IPS DF 19.7 (cell line): ENCODE measurements at places on chromosomes 13 and 19.

GRCh38 chr19:14019100-14019499, 8.8 kb upstream of the RLN3 start:
- no peak for DNase-seq

GRCh38 chr19:47839411-47839810, 17.7 kb downstream of the CRX start:
- DNase-seq = no peak

DNA sequence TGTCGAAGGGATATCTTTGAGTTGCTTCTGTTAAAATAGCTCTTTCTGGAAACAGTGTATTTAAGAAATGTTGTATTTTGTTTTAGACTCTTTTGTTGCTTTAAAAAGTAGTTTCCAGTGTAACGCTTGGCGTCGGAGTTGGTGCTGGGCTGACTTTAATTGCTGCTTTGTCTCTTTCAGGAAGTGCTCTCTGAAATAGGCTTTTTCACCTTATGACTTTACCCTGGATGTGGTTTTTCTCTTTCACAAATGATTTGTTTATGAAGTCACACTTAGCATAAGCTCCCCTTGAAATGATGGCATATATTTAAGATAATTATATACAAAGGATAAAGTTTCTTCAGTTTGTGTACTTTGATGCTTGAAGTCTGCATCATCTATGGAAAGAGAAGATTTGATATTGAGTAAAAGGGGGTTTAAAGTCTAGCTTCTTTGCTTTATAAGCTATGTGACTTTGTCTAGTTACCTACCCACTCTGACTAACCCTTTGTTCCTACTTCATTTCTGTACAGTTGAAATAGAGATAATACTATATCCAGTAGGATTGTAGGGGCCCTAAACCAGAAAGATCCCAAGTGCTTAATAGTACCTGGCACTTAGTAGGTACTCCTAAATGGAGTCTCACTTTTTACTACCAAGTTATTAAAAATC, at the start of gene GPR18:
GPR18 (minus strand) TSS at position 170 of the 651 bp plus-strand sequence. CDS start 2,507 bp downstream, outside the sequence.
- no peak for DNase-seq

DNA sequence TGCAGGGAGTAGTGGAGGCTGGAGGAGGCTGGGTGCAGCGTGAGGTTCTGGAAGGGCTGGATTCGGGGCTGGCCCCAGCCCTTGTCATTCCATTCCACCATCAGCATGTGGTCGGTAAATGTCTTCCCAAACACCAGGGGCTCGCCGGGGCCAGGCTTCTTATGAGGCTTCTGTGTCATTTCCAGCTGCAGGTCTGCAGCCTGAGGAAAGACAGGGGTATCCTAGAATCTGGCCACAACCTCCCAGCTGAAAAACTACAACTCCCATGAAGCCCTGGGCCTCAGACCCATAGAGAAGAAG, 4.4 kb downstream of the BCAT2 start:
- DNase-seq = no peak

GRCh38 chr13:64274481-64275217, 2859.0 kb upstream of the PCDH20 start:
- DNase-seq = no peak

GRCh38 chr13:24742294-24742693, 21.7 kb upstream of the RNF17 start:
- no peak for DNase-seq

GRCh38 chr13:97030705-97031452, 36.6 kb upstream of the OXGR1 start:
- DNase-seq = no peak

GRCh38 chr19:50488389-50489194, 11.9 kb upstream of the GARIN5A start:
- DNase-seq = no peak

GRCh38 chr13:35978607-35979316, 152.4 kb downstream of the DCLK1 start:
- DNase-seq = no peak

- DNase-seq = no peak
Observed at GRCh38 chr13:43227721-43228120, 204.3 kb downstream of the DNAJC15 start.

DNA sequence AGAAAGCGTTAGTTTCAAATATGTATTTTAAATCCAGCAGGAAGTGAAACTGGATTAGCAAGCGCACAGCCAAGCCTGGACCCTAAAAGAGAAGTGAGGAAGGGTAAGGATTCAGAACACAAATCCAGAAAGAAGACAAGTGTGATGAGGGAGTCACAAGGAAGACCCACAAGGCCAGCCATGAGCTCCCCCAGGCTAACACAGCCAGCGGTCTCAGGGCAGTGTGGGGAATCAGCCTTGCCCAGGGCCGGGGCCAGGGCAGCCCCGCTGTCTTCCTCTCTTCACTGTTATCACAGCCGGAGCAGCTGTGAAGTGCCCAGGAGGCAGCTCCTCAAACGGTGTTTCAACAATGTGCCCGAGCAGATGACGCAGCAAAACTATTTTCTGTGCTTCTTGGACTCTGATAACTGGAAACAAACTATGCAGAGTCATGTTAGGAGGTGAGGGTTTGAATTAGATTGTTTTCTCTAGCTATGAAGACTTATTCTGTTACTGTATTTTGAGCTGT, 12.2 kb upstream of the CDC16 start:
- no peak for DNase-seq

- DNase-seq = no peak
Observed at GRCh38 chr13:40129467-40129866, 474.0 kb downstream of the COG6 start.

DNA sequence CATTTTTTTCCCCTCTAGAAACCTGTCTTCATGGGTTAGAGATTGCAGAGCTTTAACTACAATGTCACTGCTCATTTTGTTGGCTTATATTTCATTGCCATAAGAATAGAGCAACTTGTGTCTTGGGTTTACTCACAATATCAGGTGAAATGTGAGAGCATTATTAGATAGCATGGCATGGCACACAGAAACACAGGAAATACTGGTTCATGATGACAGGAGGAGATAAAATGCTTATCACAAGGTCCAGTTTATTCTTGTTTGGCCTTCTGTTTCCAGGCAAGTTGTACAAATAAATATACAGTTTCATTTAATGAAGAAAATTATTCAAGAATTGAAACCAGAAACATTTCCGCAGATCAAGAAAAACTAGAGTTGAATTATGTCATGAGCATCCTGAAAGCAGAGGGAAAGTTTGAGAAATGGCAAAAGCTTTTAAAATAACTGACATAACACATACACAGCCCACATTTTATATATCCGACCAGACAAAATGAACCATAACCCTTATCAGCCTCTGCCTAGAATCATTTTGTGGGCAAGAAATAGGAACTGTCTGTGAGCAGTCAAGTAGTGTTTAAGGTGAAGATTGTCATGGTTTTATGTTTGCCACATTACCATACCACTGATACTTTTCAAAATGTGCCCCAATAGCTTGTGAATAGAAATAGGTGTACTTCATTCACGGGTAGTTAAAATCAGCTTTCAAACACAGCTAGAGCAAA, 297.9 kb upstream of the ARGLU1 start:
- no peak for DNase-seq

DNA sequence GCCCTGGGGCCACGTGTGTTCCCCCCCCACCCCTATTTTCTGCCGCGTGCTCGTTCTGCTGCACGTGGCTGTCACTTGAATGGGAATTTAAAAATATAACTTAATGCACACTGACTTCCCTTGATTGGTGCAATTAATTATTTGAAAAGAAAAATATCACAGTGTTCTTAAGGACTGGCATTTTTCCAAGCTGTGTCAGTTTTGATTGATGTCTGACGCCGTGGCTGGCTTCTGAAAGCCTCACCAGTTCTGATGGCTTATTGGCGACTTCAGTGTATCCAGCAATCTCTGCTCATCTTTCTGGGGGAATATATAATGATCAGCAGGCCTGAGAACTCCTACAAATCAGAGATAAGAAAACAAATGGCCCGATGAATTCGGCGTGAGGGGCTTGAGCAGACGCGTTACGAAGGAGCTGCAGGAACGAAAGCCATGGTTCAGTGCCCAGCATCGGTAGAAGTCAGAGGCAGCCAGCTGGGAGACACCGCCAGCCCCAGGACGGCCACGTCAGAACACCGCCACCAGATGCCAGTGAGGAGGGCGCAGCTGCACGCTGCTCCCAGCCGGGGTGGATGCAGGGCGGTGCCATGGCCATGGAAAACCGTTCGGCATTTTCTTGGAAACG, 111.2 kb downstream of the KDM4B start:
- no peak for DNase-seq

- no peak for DNase-seq
Observed at GRCh38 chr19:7787141-7787540, 24.1 kb downstream of the CLEC4M start.

- no peak for DNase-seq
Observed at GRCh38 chr19:55433292-55433691, 9.8 kb downstream of the SHISA7 start.

DNA sequence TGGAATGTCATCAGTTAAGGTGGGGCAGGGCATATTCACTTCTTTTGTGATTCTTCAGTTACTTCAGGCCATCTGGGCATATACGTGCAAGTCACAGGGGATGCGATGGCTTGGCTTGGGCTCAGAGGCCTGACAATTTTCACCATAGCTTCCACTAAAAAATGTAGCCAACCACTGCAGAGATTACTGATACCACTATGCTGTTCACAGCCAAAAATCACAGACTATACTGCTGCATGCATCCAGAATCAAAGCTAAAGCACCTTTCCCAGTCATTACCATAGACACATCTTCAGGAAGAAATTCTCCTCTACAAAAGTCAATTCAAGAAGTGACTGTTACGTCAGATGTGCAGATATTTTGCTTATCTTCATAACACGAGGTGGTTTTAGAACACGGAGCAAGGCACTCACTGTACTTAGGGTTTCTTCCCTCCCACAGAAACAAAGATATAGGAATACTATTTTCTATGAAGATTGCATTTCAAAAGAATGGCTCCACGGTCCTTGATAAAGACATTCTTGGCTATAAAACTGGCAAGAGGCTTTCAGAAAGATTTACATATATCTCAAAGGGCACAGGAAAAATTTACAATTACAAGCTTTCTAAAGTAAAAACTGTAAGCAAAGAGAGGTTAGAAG, 1556.6 kb upstream of the PRR20A start:
- no peak for DNase-seq

DNA sequence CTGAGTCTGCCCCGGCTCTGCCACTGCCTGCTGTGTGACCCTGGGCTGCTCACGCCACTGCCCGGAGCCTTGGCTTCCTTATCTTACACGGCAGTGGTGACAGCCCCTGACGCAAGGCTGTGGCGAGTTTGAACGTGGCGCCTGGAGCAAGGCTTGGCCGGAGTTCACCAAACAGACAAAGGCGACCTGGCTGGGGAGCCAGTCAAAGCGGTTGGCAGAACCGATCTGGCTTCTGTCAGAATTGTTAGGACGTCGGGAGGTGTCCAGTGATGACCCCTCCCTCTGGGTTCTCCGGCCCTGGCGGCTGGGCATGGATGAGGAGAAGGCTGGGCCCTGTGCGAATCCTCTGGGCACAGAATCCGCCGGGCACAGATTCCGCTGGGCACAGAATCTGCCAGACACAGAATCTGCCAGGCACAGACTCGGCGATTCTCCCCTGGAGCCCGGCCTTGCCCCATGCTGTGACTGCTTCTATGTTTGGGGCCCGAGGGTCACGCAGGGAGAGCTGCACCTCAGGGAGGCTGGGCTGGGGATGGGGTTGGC, 11.7 kb upstream of the TMEM255B start:
- no peak for DNase-seq

GRCh38 chr13:63299866-63300394, 1884.3 kb upstream of the PCDH20 start:
- DNase-seq = no peak

GRCh38 chr13:42497798-42498197, 76.2 kb upstream of the TNFSF11 start:
- DNase-seq = no peak

- DNase-seq = no peak
Observed at GRCh38 chr19:4399812-4400134, 574 bp downstream of the SH3GL1 start.

DNA sequence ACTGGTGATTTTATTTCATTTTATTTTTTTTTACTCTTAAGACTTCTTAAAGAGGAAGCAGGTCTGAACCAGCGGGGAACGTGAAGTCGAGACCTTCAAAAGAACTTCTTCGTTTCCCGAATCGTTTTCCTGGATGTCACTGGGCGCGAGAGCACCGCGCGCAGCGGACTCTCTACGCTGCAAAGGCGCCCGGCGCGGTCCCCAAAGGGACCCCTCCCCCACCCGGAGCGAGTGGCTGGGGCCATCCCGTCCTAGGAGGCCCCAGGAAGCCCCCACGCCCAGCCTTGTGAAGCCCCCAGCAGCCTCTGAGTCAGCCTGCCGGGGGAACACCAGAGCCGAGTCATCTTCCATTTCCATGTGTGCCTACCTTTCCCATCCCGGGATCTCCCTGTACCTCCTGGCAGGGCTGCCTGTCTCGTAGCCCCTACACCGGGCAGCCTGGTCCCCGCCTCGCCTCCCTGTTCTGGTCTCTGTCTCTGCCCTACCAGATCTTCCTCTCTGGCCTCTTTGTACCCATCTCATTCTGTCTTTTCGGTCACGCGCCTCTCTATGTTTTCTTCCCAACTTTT, 608 bp downstream of the CD70 start:
- DNase-seq = no peak

DNA sequence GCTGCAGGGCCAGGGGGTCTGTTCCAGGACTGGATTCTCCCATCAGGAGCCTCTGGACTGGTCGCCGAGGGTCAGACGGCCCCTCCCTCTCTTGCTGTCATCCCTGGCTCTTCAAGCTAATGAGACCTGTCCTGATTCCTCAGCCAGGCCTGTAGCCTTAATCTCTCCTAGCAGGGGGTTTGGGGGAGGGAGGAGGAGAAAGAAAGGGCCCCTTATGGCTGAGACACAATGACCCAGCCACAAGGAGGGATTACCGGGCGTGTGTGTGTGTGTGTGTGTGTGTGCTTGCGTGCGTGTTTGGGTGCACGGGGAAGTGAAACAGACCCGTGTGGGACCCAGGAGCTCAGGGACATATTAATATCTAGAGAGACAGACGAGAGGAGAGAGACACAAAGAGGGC, 1.9 kb upstream of the CRX start:
- DNase-seq = no peak

DNA sequence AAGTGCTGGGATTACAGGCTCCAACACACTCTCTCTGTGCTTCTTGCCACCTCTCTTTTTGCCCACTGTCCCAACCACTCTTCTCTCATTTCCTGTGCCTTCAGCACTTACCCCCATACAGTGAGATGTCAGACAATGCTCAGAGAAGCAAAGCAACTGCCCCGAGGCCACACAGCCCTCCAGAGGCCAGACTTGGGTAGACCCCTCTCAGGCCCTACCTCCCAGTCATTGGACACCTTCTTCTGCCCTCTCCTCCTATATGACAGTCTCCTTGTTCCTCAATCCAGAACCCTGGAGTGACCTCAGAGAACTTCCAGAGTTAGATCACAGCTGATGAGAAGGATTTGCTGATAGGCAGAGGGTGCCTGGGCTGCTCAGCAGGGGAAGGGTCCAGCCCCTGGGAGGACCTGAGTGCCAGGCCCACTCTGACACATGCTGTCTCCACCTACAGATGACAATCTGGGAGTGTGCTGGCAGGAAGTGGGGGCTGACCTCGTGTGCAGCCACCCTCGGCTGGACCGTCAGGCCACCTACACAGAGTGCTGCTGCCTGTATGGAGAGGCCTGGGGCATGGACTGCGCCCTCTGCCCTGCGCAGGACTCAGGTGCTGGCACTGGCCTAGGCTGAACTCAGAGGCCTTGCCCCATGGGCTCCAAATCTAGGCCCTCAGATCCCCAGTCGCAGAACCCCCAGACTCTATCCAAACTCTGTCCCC, 24.4 kb downstream of the LTBP4 start:
- DNase-seq = no peak
